ENCODE measurements at places on chromosomes 1 and 21.

DNA sequence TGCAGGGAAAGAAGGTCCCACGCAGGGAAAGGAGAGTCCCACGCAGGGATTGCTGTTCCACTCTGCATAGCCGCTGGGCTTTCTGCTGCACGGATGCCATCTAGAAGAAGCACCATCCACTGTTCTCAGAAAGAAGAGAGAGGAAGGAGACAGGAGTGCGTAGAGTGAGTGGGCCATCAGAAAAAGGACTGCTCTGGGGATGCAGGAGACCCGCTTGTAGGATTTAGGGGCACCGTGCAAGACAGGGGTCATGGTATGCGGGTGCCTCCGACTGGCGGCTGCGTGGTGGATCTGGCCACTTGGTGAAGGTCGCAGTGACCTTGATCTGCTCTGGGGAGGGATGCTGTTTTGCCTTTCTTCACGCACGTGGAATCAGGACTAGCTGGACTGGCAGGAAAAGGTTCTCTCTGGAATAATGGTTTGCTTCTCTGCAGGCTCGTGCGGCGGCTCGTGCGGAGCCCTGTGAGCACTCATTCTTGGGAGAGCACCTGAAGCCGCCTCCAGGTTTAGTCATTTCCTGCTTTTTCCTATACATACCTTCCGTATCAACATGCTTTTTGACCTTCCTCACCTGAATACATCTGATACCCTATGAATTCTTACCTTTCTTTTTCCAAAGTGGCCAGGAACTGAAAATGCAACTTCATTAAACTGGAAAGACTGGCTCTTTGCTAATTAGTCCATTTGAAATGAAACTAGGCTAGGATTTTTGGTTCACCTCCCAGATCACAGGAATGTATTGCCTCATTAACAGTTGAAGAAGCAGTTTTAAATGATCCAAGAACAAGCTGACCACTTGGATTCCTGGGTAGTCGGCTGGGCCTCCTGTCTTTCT is 181.6 kb downstream of the KIF26B start:
- no peak for DNase-seq

GRCh38 chr1:213123536-213123935 is 72.5 kb downstream of the RPS6KC1 start:
- no peak for DNase-seq

DNA sequence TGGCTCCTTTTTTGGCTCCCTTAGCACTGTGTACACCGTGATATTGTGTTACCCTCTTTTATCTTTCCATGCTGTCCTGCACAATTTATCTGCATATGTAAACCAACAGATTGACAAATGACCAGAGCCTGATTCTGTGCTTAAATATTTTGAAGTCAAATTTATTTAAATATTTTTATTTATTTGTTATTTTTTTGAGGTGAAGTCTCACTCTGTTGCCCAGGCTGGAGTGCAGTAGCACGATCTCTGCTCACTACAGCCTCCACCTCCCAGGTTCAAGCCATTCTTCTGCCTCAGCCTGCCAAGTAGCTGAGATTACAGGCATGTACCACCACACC is 12.8 kb downstream of the PMF1 start:
- no peak for DNase-seq

DNA sequence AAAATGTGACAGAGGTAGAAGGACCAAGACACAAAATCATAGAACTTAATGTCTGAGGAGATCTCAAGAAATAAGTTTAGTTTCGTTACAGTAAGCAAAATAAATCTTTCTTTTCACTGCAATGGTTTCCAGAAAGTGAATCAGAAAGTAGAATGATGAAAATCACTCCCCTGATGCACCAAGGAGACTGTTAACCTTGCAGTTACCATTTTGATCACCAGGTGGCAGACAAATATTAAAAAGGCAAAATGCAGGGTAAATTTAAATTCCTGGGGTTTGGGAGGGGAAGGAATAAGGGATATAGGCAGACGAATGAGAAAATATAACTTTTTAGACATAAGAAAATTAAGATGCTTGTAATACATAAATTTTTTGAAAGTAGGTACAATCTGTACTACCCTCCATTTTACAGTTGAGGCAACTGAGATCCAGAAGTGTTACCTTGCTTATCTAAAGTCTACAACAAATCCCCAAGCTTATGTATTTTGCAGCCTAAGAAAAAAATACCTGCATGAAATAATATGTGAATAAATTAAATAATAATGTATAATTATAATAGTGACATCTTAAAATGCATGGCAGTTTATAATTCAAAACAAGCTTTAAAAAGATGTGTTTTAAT is 253.2 kb downstream of the CRB1 start:
- DNase-seq = no peak

- DNase-seq = no peak
These were observed 995 bp downstream of the COLGALT2 start for GRCh38 chr1:184036517-184036949.

DNA sequence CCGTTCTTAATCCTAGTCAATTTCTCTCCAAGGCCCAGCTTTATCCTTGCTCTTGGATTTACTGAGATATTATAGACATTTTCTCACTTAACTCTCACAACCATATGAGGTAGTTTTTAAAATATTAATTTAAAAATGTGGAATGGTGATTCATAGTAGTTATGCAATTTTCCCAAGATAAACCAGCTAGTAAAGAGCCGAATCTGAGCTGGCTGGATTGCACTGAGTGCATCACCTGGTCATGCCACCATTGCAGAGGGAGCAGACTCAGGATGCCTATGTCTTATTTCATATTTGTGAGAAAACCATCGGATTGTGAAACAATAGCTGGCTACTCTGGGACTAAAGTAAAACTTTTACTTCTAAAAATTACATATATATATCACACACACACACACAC is 494.0 kb downstream of the KCNT2 start:
- no peak for DNase-seq

DNA sequence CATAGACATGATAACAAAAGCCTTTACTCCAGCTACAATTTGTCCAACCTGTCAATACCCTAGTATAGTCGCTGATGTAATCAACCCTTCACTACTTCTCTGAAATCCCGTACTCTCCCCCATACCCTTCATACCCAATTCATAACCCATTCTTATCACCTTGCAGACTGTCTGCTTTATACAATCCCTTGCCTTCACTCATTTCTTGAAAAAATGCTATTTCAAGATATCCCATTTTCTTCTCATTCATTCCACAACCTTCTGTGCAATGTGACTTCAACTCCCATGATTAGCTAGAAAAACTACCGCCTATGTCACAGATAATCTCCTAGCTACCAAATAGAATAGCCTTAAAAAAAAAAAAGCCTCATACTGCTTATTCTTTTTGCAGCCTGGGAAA is 49.5 kb downstream of the EPS15 start:
- no peak for DNase-seq

DNA sequence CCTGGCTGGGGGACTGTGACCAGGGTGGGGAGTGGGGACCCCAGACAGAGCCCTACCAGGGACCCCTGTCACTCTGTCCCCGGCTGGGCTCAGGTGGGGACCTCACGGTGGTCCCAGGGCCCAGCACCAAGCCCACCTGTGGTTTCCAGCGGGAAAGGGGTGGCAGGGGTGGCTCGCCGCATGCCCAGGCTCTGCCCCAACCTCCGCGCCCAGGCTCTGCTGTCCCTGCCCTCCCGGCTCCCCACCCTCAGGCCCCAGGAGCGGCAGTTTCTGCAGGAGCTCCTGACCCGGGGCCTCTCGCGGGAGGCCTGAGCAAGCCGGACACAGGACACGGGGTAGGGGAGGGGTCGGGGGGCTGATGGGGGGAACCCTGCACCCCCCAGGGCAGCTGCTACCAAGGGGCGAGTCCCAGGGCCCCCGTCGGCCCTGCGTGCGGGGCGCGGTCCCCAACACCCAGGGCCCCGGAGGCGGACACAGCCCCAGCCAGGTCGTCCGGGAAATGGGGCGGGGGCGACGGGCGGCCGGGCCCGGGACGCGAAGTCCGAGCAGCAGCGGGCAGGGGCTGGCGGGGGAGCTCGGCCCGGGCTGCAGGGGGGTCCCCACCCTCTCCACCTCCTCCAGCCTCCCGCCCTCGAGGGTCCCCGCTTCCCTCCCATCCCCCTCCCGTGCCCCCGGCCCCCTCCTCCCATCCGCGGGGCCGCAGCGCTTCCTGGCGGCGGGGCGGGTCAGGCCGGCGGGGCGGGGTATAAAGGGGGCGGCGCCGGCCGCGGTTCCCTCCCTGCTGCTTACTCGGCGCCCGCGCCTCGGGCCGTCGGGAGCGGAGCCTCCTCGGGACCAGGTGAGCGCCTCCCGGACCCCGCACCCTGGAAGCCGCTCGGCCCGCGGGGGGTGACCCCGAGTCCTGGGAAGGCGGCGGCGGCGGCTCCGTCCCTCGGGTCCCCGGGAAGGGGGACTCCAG is at the start of gene COL6A2:
Gene COL6A2, plus strand, starts transcription at position 777 of the 958 bp plus-strand sequence.
- peak; percentile 87 for DNase-seq

DNA sequence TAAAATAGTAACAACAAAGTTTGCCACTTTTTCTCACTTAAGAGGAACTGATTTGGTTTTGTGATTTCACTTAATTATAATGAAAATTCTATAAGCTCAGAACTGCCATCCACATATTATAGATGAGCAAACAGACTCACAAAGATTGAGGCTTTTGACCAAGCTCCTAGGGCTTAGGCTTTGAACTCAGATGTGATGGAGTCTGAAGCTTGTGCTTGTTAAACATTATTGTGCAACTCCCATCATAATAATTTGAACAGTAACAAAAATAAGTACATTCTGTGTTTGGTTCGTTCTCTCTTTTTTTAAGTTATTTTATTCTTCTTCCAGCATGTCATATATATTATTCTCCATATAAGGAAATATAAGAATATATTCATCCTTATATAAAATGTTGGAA is 403.4 kb downstream of the PTPRC start:
- DNase-seq = no peak

- no peak for DNase-seq
These were observed 38.0 kb upstream of the KIF26B start for GRCh38 chr1:245116751-245117150.

DNA sequence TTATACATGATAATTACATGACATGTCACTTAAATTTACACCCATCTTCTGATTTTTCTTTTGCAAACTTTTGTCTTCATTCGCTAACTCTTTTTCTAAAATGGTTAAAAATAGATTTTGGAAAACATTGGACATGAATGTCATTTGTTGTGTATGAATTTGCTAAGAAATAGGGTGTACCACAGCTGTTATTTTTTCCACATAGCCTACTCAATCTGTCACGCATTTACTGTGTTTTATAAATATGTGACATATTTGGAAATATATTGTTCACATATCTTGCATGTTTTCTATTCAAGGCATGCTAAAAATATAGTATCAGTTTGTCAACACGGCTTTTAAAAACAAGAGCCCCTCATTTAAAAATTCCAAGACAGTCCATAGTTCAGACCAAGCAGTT is 47.9 kb upstream of the TARBP1 start:
- no peak for DNase-seq

- DNase-seq = no peak
These were observed 182.0 kb downstream of the PCP4 start for GRCh38 chr21:40049031-40049930.

GRCh38 chr1:192263436-192263835 is 53.4 kb upstream of the RGS21 start:
- no peak for DNase-seq

- DNase-seq = no peak
These were observed at the start of gene NT5C1A for GRCh38 chr1:39671793-39672550. Gene NT5C1A (minus strand): TSS chr1:39672107. CDS start chr1:39672038, 69 bp downstream.

- DNase-seq = no peak
These were observed at the start of gene GRHL3 for GRCh38 chr1:24319312-24319863. Gene GRHL3 (plus strand): TSS chr1:24319357. CDS start chr1:24319552, 195 bp downstream.

DNA sequence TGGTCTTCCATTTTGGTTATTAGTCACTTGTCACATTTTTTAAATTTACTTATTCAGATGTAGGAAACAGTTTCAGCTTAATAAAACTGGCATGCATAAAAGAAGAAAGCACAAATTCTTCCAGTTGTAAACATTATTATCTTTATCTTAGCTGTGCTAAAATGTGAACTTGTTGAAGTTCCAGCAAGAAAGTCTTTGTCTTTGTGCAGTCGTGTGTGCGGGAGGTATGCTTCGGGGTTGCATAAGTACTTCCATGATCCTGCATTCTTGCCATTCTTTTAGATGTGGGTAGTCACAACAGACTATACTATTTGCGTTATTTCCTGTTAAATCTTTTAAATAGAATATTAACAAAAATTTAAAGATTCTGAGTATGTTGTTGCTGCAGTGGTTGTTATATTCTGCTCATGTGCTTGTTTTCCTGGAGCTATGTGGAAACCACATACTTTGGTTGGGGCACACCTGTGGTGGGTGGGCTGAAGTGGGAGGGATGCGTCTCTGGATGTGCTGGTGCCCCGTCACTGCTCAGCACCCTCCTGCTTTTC is 49.9 kb downstream of the CBS start:
- DNase-seq = no peak

GRCh38 chr1:235657269-235657668 is 7.7 kb upstream of the GNG4 start:
- DNase-seq = no peak

DNA sequence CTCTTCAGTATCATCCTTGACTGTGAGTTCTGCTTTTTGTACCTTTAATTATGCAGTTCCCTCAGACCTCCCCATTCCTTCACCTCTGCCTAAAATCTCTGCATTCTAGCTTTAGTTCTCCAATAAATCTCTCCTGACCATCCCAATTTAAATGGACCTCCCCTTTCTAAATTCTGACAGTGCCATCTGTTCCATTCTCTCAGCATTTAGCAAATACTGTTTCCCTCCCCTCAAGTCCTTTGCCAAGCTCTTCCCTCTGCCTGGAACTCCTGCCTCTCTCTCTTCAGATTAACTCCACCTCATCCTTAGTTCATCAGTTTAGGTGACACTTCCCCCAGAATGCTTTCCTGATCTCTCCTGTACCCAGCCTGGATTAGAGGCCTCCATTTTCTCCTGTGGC is 54.0 kb upstream of the JUN start:
- DNase-seq = no peak

GRCh38 chr1:161379071-161379470 is 11.4 kb upstream of the CFAP126 start:
- no peak for DNase-seq

DNA sequence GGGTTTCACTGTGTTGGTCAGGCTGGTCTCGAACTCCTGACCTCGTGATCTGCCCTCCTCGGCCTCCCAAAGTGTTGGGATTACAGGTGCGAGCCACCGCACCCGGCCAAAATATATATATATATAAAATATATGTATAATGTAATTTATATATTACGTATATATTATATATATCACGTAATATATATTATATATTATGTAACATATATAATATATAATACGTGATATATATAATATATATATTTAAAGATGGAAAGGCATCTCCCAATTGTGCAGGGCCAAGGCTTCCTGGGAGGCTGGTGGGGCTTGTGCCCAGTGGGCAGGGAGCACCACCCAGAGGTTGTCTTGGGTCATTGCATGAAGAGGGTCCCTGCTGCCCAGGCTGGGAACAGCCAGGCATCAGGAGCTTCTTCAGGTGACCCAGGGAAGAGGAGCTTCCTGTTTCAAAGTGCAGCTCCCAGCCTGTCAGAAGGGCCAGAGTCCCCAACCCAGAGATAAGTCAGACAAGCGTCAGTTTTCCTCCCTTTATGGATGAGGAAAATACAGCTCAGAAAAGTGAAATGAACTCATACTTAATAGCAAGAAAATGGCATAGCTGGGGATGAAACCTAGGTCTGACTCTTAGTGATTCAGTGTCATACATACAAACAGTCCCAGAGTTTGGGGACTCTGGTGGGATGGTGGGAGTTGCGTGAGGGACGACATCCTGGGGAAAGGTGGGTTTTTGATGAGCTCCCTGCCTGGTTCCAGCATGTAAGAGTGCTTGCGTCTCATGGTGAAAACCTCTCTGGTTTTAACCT is 12.0 kb downstream of the UBE2Q1 start:
- DNase-seq = no peak
